SK-MEL-5 (cell line): ENCODE measurements at places on chromosomes 6 and 20. TPM values are rescaled to one million over a fixed set of nuclear protein-coding genes. Genes with fewer than 3 reads are reported as not detected.

DNA sequence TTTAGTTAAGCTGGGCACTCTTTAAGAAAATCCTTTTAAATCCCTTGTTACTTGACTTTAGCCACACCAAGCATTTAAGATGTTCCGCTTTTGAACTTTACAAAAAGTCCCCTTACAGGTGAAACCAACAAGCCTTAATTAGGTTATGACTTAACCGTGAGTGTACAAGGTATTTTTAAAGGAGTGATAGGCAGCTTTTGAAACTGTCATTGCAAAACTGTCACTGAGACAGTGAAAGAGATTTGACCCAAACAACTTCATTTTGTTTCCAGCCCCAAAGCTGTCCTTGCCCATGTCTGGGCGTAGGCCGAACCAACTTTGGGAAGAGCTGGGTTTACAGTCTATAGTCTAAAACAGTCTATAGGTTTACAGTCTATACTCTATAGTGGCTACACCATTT lies 305.4 kb downstream of the FARS2 start:
- no peak for DNase-seq

- DNase-seq: no peak
These were observed 74.5 kb downstream of the LINC00237 start for GRCh38 chr20:21031666-21032065.

DNA sequence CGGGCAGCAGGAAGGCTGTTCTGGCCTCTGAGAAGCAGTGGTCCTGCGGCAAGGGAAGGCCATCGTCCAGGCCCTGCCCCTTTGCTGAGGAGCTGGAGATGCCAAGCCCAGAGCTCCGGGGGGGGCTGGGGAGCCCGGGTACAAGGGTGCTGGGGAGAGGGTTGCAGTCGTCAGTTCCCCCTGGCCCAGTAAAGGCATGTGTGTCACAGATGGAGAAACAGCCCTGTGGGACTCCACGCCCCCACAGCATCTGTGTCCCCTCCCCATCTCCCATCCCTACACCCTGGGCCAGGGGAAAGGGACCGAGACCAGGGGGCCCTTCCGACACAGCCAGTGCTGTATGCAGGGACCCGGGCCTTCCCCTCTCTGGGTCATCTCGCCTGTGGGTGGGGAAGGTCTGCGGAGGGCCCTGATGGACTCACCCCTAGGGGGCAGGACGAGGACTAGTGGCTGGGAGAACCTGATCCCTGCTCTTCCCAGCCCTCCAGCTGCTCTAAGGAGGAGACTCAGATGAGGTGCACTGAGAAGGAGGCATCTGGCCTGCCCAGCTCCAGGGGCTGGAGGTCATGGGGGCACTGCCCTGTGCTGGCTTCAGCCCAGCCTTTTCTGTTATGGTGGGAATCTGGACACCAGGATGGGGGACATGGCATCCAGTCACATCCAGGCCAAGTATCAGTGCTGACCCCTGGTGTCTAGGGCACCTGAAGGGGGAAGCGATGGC lies 609 bp downstream of the MYL9 start:
- DNase-seq: peak; percentile 51

DNA sequence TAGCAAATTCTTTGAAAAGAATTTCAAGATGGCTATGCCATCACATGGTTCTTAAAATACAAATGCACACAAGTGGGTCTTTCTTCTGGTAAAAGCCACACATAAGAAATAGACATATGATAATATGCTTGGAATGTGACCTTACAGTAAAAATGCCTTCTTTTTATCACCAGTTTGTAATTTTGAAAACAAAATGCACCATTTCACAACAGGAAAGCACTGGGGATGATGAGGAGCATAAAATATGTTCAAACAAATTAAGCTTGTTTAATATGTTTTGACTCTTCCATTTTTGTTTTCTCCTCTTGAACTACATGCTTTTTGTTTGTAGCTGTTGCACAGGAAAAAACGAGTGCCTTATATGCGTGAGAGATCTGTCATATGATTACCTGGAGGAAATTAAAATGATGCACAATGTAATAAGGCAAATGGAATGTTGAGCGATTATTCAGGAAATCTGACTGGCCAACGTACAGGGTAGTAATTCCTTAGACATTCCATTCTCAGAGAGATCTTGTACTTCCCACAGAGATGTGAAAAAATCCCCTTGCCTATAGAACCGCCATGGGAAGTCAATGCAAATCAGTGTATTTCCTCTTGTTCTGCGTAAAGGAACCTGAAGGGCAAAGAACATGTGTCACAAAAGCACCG lies 911.6 kb downstream of the TFAP2A start:
- peak; percentile 96 for DNase-seq

FILIP1 gene
- total RNA-seq: 0.03 TPM in 1 of 2 replicates, not detected in the other

RIPPLY2 gene
- 3.8 and 4.5 TPM in 2 replicates for total RNA-seq

DNA sequence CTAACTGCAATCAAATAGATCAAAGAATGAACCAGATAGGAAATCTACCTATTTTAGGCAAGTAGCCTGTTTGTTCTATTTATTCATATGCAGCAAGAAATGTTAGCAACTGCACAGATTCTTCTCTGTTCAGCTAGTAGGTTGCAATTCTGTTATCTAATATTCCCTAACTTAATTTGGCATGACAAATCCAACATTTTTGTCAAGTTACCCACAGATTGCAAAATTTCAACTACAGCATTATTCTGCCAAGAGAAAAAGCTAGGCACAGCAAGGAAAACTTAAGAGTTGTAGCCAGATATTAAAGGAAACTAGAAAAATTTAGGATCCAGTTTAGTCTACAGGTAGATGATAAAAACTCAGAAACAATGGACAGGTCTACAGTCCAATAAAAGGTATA lies 104.4 kb upstream of the SYNCRIP start:
- DNase-seq: no peak

GRCh38 chr20:8126841-8127378 lies 5.2 kb upstream of the PLCB1 start:
- DNase-seq: no peak

GRCh38 chr20:5039255-5039657 lies 37.9 kb upstream of the SLC23A2 start:
- no peak for DNase-seq

DNA sequence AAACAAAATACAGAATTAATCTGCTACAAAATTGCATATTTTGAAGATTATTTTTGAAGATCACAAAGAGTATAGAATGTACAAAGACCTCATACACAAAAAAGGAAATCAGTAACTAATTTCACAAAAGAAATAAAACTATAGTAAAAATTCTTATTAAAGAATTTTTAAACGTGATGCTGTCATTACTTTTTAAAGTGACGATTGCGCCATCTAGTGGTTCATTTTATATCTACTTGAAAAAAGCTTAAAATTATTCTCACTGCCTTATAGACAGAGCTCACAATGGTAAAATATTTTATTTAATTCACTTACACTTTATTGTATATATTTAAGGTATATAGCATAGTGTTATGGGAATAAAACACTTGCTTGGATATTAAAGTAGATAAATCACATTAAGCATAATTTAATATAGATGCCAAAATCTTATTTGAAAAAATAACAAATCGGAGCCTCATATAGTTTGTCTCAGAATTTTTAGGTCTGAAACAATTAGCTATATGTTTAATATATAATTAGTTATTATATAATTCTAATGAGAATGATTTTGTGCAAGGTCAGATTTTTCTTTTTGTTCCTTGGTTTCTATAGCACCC lies 128.8 kb downstream of the PHF3 start:
- peak; percentile 58 for DNase-seq

GRCh38 chr20:37534401-37535157 lies 6.9 kb upstream of the BLCAP start:
- peak; percentile 97 for DNase-seq

GRCh38 chr6:133761706-133762105 lies 127.2 kb upstream of the TCF21 start:
- DNase-seq: no peak

DNA sequence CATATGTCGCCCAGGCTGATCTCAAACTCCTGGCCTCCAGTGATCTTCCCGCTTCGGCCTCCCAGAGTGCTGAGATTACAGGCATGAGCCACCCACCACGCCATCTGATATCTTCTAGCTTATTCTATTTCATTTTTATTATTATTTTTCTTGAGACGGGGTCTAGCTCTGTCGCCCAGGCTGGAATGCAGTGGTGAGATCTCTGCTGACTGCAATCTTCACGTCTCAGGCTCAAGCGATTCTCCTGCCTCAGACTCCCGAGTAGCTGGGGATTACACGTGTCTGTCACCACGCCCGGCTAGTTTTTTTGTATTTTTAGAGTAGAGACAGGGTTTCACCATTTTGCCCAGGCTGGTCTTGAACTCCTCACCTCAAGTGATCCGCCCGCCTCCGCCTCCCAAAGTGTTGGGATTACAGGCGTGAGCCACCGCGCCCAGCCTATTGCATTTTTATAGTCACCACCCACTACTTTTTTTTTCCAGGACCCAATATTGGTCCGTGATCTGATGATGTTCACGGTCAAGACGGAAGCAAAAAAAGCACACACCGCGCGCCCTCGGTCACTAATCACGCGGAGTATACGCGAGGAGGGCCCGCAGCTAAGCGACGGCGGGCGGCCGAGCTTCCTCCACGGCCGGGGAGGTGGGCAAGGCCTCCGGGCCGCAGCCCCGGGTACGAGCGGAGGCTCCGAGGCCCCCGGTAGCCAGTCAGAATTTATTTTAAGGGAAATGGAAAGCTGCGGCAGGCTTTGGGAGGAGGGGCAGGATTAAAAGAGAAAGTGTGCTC lies 1.1 kb upstream of the LSM14B start:
- no peak for DNase-seq

DNA sequence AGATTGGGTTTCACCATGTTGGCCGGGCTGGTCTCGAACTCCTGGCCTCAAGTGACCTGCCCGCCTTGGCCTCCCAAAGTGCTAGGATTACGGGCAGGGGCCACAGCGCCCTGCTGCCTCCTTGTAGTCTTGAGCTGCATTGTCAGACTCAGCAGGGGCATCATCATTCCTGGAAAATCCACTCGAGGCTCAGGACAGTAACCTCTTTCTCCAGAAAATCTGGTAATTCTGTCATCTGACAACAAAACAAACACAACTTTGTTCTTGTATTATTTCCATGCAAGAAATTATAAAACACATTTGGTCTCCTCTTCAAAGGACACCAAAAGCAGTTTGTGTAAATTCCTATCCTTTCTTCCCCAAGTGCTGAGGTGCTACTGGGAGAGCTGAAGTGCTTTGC lies 137.2 kb upstream of the INSM1 start:
- peak; percentile 74 for DNase-seq

STMND1 gene
- total RNA-seq: not detected in 2 replicates

WDR46 gene
- total RNA-seq: 85.9 and 93.6 TPM in 2 replicates

TFAP2D gene
- total RNA-seq: not detected in 2 replicates

GRCh38 chr6:131400054-131400778 lies 172.8 kb upstream of the ARG1 start:
- DNase-seq: no peak

MYT1 gene
- total RNA-seq: 0.29 and 1.8 TPM in 2 replicates

OR12D3 gene
- not detected in 2 replicates for total RNA-seq

VSTM2L gene
- 0.34 and 0.51 TPM in 2 replicates for total RNA-seq

- peak; percentile 87 for DNase-seq
These were observed 26.6 kb downstream of the RIN2 start for GRCh38 chr20:19784511-19785172.

GRCh38 chr20:21240394-21240793 lies 62.7 kb upstream of the XRN2 start:
- DNase-seq: peak; percentile 66

PLA2G7 gene
- 0.19 and 0.53 TPM in 2 replicates for total RNA-seq

DNA sequence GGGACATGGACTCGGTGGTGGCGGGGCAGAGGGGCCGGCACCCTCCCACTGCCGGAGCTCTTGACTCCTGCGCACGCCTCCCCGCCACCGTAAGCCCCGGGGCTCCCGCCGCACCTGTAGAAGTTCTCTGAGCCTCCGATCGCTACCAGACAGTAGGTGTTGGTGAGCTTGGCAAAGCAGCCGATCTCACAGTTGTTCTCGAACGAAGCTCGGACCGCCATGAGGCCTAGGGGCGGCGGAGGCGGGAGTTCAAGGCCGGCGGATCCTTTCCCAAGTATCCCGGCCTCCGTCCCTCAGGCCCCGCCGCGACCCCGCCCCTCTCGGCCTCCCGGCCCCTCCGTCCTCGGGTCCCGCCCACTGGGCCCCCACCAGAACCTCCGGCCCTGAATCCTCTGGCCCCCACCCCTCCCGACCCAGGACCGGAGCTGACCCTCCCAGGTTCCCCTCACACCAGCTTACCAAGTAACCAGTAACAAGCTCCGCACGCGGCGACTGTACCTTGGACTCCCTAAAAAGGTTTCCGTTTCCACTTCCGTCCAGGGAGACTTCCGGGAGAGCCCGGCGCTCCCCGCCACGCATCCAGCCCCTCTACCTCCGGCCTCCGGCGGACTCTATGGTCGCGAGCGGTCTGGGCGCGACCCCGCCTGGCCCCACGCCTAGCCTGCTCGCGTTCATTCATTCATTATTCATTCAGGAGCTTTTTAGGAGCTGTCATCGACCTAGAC lies at the start of gene EIF6:
EIF6 (minus strand) TSS at position 506 of the 725 bp plus-strand sequence; CDS start at position 221, 285 bp downstream.
- DNase-seq: peak; percentile 86

GRCh38 chr6:101806241-101806640 lies 412.7 kb downstream of the GRIK2 start:
- peak; percentile 62 for DNase-seq

ADGRF5 gene
- 0.16 and 0.29 TPM in 2 replicates for total RNA-seq

ZC2HC1B gene
- total RNA-seq: not detected in 2 replicates

NR2E1 gene
- total RNA-seq: 0.18 and 0.24 TPM in 2 replicates

EBF4 gene
- total RNA-seq: 0.50 and 2.0 TPM in 2 replicates

- no peak for DNase-seq
These were observed 384.5 kb upstream of the HSF2 start for GRCh38 chr6:122014961-122015360.

DNA sequence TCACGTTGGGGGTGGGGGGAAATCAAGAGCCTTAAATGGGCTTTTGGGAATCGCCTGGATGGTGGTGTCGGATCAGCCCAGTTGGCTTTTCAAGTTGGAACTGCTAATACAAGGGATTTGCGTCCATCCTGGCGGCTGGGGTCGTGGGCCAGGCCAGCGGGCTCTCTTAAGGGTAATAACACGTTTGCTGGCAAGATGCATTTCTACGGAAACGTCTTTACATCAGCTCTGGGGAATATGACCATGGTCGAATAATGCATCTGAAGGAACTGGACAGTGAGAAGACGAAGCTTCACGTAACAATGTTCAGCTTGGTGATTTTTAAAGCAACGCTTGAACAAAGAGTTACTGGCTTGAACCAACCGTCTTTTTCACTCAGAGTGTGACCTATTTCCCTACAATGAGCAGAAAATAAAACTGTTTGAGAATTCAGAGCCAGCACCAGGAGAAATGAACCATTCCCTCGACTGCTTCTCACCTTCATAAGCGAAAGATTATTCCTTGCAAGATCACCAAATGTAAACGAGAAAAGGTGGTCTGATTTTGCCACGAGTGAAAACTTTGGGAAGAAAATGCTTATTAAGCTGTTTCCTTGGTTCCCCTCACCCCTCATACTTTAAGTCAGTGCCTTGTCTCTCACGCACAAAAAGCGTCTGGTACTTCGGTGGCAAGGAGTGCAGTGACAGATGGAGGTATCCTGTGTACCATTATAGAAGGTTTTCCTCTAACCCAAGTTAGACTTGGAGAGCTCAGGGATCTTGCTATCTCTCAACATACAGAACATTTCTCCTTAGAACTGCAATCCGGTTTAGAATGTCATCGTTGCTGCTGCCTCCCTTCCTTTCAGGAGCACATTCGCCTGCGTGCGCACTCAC lies 1.4 kb upstream of the MARCKS start:
- DNase-seq: peak; percentile 50

- DNase-seq: no peak
These were observed 113.4 kb downstream of the B3GAT2 start for GRCh38 chr6:70843328-70843918.

- DNase-seq: no peak
These were observed 987.7 kb downstream of the GRIK2 start for GRCh38 chr6:102381203-102381602.

MRAP2 gene
- 0.18 and 0.67 TPM in 2 replicates for total RNA-seq

GRCh38 chr20:45938727-45939438 lies 4.4 kb downstream of the PCIF1 start:
- DNase-seq: no peak

FRK gene
- total RNA-seq: 1.8 and 1.9 TPM in 2 replicates
